ENCODE measurements at places on chromosomes 11 and 22.

- no peak for DNase-seq
Measured at GRCh38 chr11:133917921-133918607, 38.7 kb downstream of the IGSF9B start.

- DNase-seq: no peak
Measured at GRCh38 chr22:43733138-43733537, 79.0 kb downstream of the EFCAB6 start.

DNA sequence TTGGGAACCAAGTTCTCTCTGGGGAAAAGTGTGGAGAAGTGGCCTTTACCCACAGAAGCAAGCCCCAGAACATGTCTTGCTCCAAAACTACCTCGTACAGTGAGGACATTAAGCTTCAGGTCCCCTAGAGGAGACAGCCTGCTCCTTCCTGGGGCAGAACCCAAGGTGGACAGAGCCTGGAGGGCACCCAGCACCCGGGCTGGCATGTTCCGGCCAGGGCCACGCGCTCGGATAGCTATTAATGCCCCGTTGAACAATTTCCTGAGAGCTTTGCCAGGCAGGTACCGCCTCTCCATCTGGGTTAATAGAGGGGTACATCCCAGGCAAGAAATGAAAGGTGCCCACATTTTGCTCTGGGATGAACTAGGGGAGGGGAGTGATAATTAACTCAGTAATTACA, 169.0 kb upstream of the GRK3 start:
- no peak for DNase-seq

GRCh38 chr11:64428693-64429092, 69.7 kb downstream of the RPS6KA4 start:
- DNase-seq: no peak

DNA sequence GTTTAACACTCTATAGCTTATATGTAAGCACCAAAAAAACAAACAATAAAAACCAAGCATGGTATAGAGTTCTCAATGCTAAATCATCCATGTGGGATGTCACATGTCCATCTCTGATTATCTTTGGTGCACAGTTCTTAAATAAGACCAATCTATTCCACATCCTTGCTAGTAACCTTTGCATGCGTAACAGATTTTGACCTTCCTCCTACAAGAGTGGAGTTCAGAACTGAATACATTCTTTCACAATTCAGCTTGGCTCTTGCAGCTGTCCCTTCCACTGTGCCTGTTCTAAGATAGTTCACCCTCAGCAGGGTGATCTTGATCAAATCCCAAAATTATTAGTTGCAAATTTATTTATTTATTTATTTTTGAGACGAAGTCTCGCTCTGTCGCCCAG, 21.1 kb downstream of the PRR14L start:
- no peak for DNase-seq

DNA sequence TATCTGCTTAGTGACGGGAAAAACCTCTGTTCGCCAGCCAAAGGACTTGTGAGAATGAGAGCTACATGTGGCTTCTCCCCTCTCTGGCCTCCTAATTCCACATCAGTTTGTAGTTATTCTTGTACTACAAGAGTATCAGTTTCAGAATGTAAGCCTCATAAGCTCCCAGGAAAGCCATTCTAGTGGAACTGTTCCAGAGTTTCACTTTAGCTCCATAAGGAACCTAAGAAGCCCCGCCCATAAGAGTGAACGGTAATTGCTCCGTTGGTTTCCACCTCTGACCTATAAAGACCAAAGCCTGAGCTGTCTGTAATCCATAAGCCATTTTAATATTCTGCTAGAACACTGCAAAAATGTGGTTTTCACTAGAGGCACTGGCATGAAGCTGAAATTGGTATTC, 53.0 kb downstream of the SIK3 start:
- DNase-seq: no peak

DNA sequence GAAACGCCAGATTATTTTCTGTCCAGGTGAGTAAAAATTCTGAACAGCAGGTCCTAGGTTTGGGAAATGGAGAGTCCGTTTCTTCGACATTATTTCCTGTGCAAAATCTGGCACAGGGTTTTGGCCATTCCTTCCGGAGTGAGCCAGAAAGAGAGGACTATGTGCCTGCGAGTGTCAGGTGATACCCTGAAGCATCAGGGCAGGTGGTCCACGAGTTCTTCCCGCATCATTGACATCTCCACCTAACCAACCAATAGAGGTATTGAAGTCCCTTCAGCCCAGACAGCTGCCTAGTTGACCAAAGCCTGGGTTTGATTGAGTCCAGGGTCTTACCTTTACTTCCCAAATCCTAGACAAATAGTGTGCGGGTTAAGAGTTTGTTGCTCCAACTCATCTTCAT, 808 bp downstream of the SNAP29 start:
- DNase-seq: no peak

- no peak for DNase-seq
Measured at GRCh38 chr22:26556904-26557303, 33.0 kb downstream of the TPST2 start.

DNA sequence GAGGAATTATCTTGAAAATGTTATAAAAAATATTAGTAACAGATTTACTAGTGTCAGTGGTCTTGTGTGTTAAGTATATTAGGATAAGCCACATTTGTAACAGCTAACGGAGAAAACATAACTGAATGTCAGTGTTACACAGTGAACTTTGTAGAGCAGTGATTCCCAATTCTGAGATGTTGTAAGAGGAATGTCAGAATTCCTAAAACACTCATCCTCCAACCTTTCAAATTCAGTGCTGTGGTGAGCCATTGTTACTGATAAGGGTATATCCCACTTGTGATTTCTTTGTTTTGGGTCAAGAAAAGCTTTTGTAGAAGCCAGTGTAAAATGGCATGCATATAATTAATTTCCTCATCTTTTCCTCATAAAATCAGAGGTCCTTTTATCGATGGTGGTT, 61.9 kb downstream of the ARHGEF12 start:
- no peak for DNase-seq

GRCh38 chr11:128470081-128470480, 117.3 kb downstream of the ETS1 start:
- no peak for DNase-seq

GRCh38 chr11:77038825-77039326, 4.7 kb downstream of the B3GNT6 start:
- DNase-seq: no peak

DNA sequence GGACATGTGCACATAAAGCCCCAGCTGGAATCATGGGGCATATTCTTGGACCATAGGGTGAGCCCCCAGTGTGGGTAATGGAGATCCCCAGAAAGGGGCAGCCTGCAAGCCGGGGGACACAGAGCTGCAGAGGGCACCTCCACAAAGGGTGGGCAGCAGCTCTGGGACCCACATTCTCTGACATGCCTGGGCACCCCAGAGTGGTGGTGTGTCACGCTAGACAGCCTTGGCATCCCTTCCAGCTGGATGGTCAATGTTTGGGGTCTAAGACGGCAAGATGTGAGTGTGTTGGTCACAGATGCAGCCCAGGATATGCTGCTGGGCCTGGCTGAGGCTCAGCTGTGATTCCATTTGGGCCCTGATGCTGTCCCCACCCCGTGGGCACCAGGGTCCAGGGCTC, 9.7 kb downstream of the ADORA2A start:
- no peak for DNase-seq

- DNase-seq: no peak
Measured at GRCh38 chr22:43331698-43332097, 11.5 kb downstream of the SCUBE1 start.

- DNase-seq: no peak
Measured at GRCh38 chr11:121864660-121865059, 251.4 kb downstream of the BLID start.

DNA sequence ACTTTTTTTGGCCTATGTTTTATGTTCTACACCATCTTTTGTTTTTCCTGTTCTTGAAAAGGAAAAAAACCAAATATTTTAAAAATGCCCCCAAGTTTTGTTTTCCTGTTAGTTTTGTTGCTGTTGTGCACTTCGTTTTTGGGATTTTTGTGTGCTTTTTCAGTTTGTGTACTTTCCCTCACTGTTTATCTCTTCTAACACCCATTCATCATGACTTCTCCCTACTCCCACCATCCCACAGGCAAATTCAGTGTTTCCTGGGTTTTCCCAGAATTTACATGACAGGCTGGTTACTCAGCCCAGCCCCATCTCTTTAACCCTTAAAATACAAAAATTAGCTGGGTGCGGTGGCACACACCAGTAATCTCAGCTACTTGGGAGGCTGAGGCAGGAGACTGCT, 15.6 kb downstream of the TMEM123 start:
- no peak for DNase-seq

GRCh38 chr11:116948391-116948790, 111.0 kb upstream of the APOA1 start:
- no peak for DNase-seq

- no peak for DNase-seq
Measured at GRCh38 chr11:45163956-45164575, 17.6 kb downstream of the PRDM11 start.

GRCh38 chr11:44290208-44290607, 19.7 kb downstream of the ALX4 start:
- no peak for DNase-seq

Data from activated CD8-positive, alpha-beta memory T cell treated with anti-CD3 and anti-CD28 coated beads for 1 hour (primary cell).